H7 (cell line): ENCODE measurements at places on chromosomes 2 and 18.

DNA sequence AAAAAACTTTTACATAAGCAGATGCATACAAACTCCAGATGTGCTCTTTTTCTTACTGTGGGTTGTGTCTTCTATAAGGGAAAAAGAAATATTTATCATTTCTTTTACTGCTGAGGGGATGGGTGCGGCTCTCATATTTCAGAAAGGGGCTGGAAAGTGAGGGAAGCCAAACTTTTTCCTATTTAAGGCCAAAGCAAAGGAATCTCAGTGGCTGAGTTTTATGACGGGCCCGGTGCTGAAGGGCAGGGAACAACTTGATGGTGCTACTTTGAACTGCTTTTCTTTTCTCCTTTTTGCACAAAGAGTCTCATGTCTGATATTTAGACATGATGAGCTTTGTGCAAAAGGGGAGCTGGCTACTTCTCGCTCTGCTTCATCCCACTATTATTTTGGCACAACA lies at the start of gene COL3A1:
COL3A1 (plus strand) TSS at position 210 of the 400 bp plus-strand sequence; CDS start at position 327, 117 bp downstream.
- no peak for DNase-seq

GRCh38 chr18:48813321-48813720 lies 137.4 kb downstream of the SMAD7 start:
- DNase-seq = no peak

GRCh38 chr2:144801766-144802165 lies 281.8 kb upstream of the ZEB2 start:
- no peak for DNase-seq

GRCh38 chr2:59174536-59175243 lies 933.6 kb upstream of the FANCL start:
- no peak for DNase-seq

- no peak for DNase-seq
Measured at GRCh38 chr2:95667480-95667879, 75.7 kb downstream of the TRIM43 start.

DNA sequence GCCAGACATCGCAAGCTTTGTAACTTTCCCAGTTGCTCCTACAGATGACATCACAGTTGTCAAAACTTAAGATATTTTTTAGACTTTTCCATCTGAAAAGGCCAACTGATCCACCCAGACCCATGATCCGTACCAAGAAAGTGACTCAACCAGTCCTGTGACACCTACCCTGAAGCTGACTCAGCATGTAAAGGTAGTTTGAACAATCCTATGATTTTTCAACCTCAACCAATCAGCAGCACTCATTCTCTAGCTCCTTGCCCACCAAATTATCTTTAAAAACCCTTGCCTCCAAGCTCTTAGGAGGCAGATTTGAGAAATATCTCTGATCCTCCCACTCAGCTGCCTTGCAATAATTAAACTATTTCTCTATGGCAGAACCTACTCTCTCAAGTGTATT lies 1686.7 kb upstream of the LRRTM1 start:
- DNase-seq = no peak

DNA sequence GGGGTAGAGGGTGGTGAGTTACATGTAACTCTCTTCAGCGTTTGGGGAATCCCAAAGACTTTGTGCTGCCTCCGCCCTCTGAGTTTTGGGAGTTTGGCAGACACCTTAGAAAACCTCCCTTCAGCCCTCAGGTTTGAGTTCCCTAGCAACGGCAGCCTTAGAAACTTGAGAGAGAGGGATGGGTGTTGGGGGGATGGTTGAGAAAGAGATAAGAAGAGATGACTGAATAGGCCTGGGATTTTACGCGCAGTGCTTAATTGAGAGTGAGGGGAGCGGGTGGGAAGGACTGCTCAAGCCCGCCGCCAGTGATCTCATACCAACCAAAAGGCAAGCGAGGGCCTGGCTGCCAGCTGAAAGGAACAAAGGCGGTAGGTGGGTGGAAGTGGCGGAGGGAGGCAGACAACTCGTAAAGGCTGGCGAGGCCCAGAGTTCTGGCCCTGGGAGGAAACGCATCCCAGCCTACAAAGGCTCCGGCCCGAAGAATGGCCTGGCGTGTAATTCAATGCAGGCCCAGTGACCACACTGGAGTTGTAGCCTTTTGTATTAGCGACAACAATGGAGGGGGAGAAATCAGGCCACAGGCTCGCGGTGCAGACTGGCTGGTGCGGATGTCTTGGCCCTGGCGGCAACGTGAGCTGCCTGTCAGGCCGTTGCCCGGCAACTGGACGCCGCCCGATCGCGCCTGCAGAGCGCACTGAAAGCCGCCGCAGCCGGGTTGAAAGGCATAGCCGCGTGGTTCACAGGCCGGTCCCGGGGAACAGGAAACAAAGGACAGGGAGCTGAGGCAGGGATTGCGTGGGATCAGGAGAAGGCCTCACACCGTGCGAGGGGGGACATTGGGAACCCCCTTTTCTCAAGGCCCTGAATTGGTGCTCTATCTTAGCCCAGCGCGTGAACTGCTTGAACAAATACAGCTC lies 39.9 kb upstream of the DARS1 start:
- DNase-seq = peak; percentile 84
